ENCODE measurements at places on chromosomes 5 and 9. TPM values are rescaled to one million over a fixed set of nuclear protein-coding genes. Genes with fewer than 3 reads are reported as not detected.

ITK gene
- total RNA-seq, result not detected

ENG gene
- 25.9 TPM for total RNA-seq

DNA sequence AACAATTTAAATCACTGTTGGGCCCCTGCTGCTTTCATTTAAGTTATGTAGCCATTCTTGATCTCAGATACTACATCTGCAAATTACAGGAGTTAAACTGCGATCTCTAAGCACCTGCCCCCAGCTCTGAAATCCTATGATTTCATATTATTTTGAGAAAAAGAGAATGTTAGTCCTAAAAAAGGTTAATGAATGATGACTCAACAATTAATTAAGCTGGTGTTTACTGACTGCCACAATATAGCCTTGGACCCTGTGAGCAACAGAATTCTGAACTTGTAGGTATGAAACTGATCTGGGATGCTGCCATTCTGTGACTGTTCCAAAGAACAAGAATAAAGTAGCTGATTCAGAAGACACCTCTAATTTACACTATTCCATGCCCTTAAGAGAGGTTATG, 124.4 kb upstream of the FBXL7 start:
- no peak for DNase-seq

- DNase-seq, result no peak
Measured at GRCh38 chr9:32010322-32010721, 374.1 kb upstream of the ACO1 start.

- DNase-seq, result peak; percentile 90
Measured at GRCh38 chr5:111092062-111092853, at the start of gene WDR36. Gene WDR36, plus strand, starts transcription at chr5:111092348. Its CDS starts 109 bp downstream, at chr5:111092457.

GRCh38 chr9:4739587-4740387, 1.2 kb downstream of the AK3 start:
- DNase-seq, result peak; percentile 36

DNA sequence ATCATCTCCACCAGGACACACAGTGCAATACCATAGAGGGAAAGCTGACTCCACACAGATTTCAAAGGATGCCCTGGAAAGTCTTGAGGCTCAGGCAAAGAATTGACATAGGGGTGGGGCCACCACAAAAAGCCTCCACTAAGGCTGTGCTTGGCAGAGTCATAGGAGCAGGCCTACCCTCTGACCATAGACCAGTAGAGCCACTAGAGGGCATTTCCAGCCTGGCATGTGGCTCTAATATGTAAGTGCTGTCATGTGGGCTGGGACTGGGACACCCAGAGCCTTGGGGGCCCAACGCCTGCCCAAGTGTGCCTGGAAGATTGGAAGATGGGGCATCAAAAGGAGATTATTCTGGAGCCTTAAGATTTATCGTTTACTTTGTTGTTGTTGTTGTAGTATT, 726.0 kb downstream of the DNAH5 start:
- DNase-seq, result peak; percentile 42

DNA sequence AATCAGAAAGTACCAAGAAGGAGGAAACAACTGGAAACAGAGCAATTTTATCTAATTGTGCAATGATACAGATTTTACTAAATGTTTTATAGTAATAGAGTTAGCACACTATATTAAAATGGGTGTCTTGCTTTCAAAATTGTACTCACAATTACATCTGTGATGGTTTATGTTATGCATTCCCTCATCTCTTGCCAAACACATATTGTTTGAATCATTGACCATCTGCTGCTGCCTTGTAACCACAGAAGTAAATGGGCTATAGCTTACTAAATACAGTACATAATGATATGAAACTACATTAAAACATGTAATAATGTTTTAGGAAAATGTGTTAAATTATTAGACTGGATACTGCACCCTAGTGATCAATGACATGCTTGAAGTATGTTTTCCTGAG, 158.1 kb downstream of the SLC25A46 start:
- DNase-seq, result no peak

All from M059J (cell line).